ENCODE measurements at places on chromosomes 1 and 21.

DNA sequence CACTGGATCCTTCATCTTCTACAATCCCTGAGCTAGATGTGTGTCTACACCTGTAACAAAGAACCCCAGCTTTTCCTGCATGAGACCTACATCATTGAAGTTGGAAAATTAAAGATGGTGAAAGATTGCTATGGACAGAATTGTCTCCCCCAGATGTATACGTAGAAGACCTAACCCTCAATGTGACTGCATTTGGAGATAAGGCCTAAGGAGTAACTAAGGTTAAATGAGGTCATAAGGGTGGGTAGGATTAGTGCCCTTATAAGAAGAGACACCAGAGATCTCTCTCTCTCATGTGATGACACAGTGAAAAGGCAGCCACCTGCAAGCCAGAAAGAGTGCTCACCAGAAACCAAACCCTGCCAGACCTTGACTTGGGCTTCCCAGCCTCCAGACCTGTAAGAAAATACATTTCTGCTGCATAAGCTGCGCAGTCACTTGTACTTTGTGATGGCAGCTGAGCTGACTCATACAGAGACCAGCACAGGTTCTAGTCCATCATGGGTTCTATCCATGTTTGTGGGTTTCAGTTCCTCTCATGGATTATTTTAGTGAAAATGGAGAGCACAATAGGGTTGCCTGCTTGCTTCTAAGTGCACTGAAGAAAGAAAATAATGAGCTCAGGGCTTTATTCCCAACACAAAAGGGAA, 180.8 kb downstream of the TPR start:
- DNase-seq, result no peak

DNA sequence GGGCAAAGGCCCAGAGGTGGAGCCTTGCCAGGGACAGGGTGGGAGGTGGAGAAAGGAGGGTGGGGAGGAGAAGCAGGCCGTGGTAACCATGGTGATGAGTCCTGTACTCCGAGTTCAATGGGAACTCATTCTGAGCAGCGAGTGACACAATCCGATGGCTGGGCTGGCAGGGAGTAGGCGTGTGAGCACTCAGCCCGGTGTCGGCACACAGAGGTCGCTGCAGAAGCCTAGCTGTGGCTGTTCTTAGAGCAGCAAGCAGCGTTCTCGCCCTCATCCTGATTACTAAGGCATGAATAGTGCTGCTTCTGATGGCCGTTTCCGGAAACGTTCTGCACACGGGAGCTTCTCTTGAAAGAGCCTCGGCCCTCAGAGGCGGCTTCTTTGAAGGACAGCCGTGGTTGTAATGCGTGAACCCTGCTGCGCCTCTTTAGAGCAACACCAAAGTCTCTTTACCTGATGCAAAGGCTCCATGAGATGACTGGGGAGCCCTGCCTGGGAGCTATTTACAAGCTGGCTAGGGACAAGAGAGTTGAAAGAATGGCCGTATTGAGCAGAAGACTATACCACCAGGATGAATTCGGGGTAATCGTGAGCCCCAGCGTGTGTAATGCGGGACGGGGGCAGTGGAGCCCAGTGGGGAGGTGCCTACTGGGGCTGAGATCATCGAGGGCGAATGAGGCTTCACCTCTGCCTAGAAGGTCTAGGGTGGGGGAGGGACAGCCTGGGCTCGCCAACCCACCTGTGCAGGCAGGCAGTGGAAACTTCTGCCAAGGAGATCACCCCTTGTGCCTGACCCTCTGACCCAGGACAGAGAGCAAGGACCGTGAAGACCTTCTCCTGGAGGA, 72.8 kb upstream of the PAX7 start:
- DNase-seq, result no peak

DNA sequence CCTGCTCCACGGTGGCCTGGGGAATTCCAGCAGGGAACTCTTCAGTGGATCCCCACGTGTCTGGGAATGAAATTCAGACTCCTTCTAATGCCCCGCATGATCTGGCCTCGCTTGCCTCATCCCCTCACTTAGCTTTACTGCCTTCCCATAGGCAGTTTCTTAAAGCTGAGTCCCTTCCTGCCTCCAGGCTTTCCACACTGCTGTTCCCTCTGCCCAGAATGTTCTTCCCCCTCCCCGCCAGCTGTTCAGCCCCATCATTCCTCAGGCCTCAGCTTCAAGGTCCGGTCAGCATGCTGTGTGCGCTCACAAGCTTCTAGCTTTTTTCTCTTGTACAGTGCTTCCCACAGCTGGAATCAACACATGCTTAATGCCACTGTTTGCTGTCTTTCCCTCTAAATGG, 54.9 kb upstream of the WASF2 start:
- DNase-seq, result no peak

DNA sequence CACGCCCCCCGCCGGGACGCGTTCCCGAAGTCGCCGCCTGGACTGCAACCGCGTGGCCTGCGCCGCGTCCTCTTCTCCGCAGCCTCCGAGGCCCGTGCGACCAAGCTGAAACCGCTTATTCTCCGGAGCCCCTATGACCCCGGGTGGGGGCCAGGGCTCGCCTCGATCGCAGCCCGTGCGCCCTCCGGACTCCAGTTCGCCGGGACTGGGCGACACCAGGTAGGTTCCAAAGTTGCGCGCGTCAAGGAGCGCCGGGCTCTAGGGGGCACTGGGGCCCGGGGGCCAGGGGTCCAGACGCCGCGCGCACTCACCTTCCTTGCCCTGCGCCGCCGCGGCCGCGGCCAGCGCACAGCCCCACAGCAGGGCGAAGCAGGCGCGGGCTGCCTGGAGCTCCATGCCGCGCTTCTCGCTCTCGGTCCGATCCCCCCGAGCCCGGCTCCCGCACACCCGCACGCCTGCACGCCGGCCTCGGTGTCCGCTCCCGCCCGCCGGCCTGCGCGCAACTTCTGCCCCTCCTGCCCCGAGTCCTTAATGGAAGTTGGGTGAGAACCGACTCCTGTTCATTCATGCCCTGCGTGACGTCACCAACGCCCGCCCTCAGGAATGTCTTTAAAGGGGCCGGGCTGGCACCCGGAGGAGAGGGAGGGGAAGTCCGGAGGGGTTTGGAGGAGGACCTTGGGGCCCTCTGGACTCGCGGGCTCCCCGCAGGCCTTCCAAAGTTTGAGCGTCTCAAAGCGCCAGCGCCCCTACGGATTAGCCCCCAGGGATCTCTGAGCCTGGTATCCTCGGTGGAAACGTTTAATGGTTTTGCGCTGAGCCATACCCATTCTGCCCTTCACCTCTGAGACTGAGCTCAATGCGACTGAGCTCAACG, at the start of gene EPHA2:
Gene EPHA2 (minus strand): TSS at position 533 of the 874 bp plus-strand sequence. CDS start 137 bp downstream, at position 396.
- DNase-seq, result no peak

GRCh38 chr1:185249563-185249962, 67.5 kb downstream of the IVNS1ABP start:
- no peak for DNase-seq

GRCh38 chr1:156599811-156600210, 1.5 kb downstream of the GPATCH4 start:
- DNase-seq, result no peak

DNA sequence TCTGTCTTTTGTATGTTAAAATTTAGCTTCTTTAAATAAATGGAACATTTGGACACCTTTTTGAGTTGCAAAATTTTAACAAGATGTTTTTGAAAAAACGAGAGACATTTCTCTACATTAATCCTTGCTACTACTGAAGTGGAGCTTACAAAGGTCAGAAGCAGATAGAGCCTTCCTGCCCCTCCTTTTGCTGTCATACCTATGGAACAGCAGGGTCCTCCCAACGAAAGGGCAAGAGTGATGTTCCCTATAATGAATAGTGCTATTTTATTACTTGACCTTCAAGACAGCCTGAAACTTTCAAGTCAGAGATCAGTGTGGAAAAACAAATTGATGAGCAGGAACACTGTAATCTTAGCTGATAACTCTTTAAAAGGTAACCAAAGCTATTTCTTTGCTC, 1538.9 kb downstream of the PLA2G4A start:
- no peak for DNase-seq

Measured in cortex of kidney (tissue), 1 donor.